ENCODE measurements at places on chromosomes 4 and X.

DNA sequence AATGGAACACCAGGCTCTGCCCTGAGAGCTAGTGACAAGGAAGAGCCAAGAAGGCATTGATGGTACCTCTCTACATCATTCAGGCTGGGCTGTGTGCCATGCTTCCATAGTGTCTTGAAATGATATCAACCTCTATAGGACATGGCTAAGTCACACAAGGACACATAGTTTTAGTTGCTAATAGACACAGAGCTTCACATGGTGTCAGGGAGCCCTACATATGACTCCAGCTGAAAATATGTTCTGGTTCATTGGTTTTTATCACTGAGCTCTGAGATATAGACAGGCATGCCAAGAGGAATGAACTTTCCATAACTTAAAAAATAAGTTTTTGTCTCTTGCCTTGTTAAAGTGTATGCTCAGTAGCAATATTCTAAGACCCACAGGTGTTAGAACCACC lies 72.1 kb upstream of the PRKG2 start:
- no peak for DNase-seq

GRCh38 chr4:188082796-188083195 lies 26.6 kb downstream of the TRIML2 start:
- no peak for DNase-seq

DNA sequence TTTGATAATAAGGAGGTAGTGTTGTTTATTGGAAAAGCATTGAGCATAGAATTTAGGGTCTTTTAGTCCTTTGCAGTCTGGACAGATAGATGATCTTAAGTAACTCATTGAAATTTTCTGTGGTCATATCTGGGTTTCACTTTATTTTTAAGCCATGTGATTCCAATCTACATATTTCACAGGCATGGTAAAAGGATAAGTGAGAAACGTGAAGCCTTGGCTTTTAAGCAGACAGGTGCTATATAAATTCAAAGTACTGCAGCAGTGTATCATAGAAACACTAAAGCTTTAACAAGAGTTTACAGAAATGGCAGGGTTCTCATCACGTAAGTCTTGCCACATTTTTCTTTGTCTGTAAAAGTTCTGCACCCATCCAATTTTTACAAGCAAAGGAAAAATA lies 4.9 kb downstream of the PLS3 start:
- no peak for DNase-seq

GRCh38 chr4:41359836-41360213 lies 103.1 kb downstream of the UCHL1 start:
- DNase-seq = no peak

GRCh38 chr4:125434136-125434535 lies 119.4 kb downstream of the FAT4 start:
- no peak for DNase-seq

DNA sequence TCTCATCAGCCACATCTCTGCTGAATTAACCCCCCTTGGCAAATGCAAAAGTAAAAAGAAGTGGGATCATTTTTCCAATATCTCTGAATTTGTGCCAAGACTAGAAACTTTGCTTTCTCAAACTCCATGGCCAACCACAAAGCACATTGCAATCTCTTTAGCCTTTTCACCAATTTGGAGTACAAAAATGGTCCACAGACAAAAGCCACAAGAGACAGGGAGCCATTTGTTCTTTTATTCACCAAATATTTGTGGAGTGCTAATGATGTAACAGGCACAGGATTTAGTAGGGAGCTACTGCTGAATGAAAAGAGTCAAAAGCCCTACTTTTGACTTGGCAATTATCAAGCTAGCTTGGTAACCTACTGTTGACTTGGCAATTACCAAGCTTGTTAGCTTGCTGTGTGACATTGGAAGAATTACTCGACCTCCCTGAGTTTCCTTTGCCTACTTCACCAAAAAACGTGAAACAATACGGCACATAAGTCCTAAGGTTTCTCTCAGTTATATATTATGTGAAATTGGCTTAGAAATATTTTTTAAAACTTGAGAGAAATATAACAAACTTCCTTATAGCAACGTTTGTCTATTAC lies 97.1 kb upstream of the KLF3 start:
- DNase-seq = no peak

GRCh38 chr4:7197910-7198309 lies 5.6 kb downstream of the SORCS2 start:
- no peak for DNase-seq

DNA sequence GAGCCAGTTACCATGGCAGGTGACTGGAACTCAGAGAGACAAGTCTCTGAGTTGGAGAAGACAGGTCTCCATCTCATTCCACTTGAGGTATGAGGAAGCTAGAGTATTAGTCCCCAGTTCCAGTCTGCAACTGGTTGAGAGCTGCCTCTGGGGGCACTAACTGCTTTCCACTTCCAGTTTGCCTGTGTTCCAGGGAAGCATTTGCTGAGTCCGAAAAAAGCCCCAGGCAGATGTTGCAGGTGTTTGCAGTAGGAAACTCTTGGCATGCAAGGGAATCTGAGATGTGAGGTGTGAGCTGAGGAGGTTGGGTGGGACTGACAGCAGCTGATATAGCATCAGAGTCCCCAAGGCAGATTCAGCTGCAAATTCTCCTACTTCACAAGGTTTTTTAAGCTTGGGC lies 272.2 kb upstream of the CASK start:
- no peak for DNase-seq

- no peak for DNase-seq
Observed at GRCh38 chr4:519885-520682, 21.1 kb downstream of the PIGG start.

- DNase-seq = no peak
Observed at GRCh38 chrX:140477987-140478386, 26.9 kb downstream of the SOX3 start.

DNA sequence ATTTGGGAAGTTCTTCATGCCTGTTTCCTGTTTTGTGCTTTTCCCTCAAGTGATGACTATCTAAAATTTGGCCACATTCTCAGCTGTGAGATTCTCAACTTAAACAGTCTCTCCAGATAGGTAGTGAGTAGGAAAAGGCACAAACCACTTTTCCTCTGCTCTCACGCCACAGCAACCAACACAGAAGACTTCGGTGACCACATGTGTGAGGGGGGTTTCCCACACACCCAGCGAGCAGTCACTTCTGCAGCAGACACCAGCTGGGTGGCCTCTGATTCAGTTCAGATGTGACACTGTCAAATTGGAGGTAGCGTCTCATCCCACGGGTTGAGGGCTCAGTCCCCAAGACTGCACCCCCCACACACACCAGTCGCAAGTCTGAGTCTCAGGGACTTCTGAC lies 25.1 kb upstream of the CLDN34 start:
- peak; percentile 79 for DNase-seq

GRCh38 chrX:43949669-43950068 lies 23.5 kb downstream of the NDP start:
- DNase-seq = no peak

GRCh38 chr4:72975488-72975784 lies 94.1 kb downstream of the COX18 start:
- no peak for DNase-seq

DNA sequence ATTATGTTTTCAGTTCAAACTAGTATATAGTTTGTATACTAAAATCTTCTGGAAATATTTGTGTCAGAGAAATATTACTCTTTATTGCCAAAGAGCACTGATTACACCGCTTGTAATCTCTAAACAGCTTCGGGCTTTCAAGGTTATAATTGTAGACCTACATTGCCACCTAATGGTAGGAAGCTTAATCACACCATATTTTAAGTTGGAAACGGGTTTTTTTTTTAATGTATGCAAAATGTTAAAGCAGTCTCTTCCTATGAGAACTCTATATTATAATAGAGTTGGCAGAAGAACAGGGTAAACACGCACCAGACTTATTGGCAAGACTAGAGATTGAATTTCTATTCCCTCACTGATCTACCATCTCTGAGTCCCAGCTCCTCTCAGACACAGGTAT lies 19.5 kb upstream of the NFXL1 start:
- DNase-seq = no peak

DNA sequence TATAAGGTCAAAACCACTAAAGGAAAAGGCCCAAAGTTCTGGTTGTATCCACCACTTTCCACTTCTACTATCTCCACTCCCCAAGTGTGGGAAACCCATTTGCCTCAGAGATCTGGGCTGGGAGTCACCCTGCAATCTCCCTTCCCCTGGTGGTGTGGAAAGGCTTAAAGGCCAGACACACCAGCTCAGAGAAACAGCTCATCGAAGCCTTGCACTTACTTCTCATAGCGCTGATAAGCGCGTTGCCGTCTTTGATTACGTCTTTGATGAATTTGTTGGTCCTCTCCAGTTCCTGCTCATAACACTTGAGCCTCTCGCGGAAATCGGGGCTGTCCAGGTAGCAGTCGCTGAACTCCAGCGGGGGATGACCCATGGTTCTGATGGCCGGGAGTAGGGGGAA lies 647 bp downstream of the OPHN1 start:
- DNase-seq = no peak

GRCh38 chrX:32524385-32524784 lies 687.0 kb downstream of the DMD start:
- DNase-seq = no peak

GRCh38 chr4:183846951-183847350 lies 58.2 kb upstream of the STOX2 start:
- DNase-seq = no peak

GRCh38 chr4:118335774-118336173 lies 17.0 kb downstream of the PRSS12 start:
- DNase-seq = no peak

- DNase-seq = no peak
Observed at GRCh38 chr4:165288639-165289422, 38.6 kb upstream of the MSMO1 start.

DNA sequence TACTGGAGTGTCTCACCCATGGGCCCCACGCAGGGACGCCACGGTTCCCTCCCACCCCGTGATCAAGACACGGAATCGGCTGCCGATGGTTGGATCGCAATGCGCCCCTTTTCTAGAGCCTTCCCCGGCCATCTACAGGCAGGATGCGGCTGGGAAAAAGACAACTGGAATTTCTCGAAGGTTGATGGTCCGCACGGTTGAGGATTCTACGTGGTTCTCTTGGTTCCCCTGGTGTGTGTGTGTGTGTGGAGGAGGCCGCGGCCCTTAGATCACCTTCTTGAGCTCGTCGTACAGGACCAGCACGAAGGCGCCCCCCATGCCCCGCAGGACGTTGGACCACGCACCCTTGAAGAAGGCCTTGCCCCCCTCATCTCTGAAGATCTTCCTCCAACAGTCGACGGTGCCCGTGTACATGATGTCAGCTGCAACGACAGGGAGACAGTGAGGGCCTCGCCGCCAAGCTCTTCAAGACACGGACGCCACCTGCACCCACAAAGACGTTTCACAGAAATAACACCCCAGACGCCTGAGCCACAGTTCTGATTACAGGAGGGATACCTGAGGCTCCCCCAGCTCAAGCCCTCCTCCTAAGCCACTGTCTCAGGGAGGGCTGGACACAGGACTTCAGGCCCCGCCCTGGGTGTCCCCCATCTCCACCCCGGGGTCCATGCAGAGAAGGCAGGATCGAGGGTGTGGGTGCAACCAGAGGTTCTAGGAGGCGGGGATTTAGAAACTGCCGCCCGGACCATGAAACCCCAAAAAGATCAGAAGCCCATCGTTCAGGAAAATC lies 5.4 kb downstream of the SLC25A6 start:
- no peak for DNase-seq

- no peak for DNase-seq
Observed at GRCh38 chr4:42904986-42905385, 12.5 kb downstream of the GRXCR1 start.

Data from stimulated activated effector memory CD8-positive, alpha-beta T cell treated with anti-CD3 and anti-CD28 coated beads, Interleukin-12 subunit alpha, Interleukin-12 subunit beta, amount 100 ng/mL, for 72 hours (primary cell).